ENCODE measurements at places on chromosomes 6 and 20.

- no peak for DNase-seq
These were observed 35.9 kb downstream of the DUSP22 start for GRCh38 chr6:328136-328670.

- peak; percentile 15 for DNase-seq
These were observed 57.1 kb upstream of the CEP162 start for GRCh38 chr6:84284428-84285049.

DNA sequence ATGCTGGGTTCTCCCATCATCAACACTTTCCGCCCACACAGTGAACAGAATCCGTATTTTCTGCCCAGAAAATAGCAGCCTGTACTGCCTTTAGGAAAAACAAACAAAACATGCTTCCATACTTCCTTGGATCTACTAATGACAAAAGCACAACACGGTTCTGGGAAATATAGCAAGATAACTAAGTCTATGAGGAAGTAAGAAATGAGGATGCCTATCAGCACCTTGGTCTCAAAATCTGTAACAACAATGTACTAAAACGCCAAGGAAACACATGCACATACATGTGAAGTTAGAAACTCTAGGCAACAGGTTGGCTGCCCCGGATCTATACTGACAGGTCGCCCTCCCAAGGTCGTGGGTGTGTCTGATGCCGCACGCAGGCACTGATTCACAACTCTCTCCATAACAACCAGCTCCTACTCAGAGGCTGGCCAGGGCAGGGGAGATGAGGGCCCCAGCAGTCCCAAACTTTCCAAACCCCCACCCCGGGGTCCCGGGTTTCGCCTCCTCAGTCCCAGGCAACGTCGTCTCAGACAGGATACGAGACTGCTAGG is 710 bp downstream of the BTBD9 start:
- peak; percentile 31 for DNase-seq

DNA sequence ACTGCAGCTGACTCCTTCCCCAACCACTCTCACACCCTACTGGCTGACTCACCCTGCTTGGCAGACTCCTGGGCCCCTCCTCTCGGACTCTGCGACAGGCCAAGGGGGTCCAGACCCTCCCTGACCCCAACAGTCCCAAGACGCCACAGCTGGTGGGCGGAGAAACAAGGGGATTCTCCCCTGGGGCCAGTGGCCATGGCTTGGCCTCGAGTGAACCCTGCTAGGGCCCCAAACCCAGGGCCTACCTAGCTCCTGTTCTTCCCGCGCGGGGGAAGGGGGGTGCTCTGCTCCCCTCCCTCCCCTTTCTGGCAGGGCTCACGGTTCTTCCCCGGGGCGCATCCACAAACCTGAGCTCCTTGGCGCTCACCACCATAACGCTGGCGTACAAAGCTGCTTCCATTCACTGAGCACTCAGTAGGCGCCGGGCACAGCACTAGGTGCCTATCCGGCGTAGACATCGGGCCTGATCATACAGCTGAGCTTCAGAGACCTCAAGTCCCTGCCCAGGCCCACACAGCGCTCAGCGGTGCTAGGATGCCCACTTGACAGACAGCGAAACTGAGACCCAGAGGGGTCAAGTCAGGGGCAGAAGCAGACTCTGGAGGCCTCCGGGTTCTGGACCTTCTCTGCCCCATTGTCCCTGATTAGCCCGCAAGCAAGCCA is 597 bp downstream of the ADA start:
- DNase-seq, result peak; percentile 69

DNA sequence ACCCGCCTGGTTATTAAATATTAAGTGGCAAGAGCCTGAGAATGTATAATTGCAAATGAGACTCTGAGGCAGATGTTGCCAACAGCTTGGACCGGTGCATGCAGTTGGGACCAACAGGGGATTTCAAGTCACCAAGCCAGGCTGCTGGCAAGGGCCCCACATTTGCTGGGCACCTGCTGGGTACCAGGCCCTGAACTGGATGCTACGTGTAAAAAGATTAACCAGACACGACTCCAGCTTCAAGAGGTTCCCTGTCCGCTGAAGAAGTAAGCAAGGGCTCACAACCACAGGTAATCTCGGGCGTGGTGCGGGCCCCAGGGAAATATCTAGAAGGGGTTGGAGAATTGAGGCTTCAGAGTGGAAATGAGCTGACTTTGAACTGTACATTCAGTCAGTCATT is 13.2 kb upstream of the SIRPA start:
- no peak for DNase-seq

GRCh38 chr20:32966382-32966781 is 37.9 kb downstream of the SUN5 start:
- no peak for DNase-seq

DNA sequence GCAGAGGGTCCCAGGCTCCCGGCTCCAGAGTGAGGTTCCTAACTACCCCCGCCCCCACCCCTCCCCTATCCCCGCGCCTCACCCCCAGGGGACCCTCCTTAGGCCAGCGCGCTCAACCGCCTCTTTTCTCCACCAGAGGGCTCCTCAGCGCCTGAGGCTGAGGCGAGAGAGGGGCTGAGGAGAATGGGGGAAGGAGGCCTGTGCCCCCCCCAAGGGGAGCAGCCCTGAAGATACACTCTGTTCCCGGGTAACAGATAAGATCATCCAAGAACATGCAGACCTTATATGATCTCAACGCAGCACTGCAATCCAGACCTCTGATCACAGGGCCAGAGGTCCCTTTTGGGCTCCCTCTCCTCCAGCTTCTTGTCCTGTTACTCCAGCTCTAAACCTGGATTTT is 43.3 kb upstream of the MRPS10 start:
- peak; percentile 28 for DNase-seq

DNA sequence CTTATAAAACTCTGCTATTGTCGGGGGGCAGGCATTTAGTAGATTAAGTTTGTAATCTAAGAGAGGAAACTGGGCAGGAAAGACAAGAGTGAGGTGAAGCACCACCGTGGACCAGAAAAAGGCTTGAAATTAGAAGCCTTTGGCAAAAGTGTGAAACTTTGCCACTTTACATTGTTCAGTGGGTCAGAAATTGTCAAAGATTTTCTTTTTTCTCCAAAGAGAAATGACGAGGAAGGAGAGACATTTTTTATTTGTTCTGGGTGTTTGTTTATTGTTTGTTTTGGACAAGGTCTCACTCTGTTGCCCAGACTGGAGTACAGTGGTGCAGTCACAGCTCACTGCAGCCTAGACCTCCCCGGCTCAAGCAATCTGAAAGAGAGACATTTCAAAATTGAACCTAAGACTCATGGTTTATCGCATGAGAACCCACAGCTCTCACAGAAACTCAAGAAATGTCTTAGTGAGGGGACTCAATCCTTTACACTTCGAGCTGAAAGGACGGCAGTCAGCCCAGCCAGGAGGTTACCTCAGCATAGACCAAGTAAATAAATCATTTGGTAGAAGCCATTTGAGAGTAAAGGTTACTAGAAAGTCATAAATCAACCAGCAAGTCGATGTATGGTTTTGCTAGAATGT is 262.8 kb upstream of the TAB2 start:
- DNase-seq, result no peak

GRCh38 chr6:158231551-158232315 is 63.6 kb downstream of the GTF2H5 start:
- DNase-seq, result peak; percentile 77

- DNase-seq, result peak; percentile 49
These were observed 30.7 kb downstream of the GFRA4 start for GRCh38 chr20:3632311-3633004.

- no peak for DNase-seq
These were observed 85.6 kb upstream of the CARMIL1 start for GRCh38 chr6:25193460-25194171.

DNA sequence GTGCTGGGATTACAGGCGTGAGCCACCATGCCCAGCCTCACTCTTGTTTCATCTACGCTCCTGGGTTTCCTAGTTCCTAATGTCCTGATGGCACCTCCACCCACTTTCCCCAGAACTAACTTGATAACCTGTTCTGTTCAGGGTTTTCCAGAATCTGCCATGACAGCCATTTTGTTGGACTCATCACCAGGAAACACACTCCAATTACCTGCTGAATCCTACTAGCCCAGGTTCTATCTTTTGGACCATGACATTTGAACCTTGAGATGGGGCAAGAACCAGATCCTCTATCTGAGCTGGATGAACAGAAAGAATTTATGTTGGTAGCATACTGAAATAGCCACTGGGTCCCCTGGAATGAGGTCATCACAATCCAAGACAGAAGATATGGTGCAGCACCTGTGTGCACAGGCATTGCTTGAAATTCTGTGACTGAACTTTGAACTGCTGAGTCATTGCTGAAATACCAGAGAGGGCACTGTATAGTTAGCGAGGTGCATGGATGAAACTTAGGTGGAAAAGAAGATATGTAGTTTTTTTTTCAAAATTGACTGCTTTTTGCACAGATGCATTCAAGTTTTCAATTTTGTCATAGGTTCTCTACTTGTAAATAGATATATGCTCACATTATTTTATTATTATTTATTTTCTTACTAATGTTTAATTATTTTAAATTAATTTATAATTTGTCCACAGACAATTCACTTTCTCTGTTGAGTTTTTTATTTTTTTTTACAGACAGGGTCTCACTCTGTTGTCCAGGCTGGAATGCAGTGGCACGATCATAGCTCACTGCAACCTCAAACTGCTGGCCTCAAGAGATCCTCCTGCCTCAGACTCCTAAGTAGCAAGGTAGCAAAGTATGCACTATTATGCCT is 42.8 kb upstream of the TASP1 start:
- DNase-seq, result no peak

DNA sequence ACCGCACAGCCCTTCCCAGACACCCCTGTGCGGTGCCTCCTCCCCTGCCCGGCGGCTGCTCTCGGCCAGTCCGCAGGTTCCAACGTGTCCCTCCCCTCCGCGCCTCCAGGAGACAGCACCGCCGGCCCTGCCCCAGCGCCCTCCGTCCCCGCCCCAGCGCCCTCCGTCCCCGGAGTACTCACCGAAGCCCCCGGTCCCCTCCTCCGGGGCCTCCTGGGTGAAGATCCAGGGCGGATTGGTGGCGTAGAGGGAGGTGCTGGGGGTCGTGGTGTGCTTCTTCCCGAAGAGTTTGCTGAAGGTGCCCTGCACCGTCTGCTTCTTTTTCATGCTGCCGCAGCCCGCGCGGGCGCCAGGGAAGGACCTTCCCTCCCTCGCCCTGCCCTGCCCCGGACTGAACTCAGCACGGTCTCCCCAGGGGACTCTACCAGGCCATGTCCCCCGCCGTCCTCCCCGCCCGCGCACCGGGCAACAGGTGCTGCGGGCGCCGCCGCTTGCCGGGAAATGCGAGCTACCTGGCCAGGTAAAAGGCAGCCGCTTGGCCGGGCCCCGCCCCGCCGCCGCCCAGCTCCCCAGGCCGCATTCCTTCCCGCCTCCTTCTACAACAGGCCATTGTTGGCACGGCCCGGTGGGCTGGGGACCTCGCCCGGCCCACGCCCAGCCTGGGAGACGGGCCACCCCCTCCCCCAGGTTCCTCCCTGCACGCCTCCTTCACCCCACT is at the start of gene C6orf132:
C6orf132 (minus strand) TSS at position 503 of the 718 bp plus-strand sequence; CDS start at position 327, 176 bp downstream.
- no peak for DNase-seq

- DNase-seq, result peak; percentile 57
These were observed 13.3 kb upstream of the ITPR3 start for GRCh38 chr6:33607784-33608161.

GRCh38 chr20:46572153-46572552 is 21.7 kb upstream of the OCSTAMP start:
- no peak for DNase-seq

- DNase-seq, result no peak
These were observed 6.5 kb upstream of the NUS1 start for GRCh38 chr6:117668736-117669135.

DNA sequence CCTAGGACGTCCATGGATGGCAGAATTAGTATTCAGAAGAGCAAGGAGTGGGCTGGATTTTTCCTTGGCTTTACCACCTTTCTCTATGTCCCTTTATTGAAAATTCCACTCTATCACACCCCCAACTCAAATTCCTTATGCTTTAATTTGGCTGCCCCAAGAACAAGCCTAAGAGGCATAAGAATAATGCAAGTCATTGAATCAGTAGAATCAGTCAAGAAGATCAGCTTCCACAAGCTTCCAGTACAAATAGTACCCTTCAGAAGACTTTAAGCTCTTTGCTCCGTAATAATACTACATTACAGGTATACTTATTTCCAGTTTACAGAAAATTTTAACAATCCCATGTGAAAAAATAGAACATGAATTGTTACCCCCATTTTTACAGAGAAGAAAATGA is 51.0 kb upstream of the SNAP25 start:
- DNase-seq, result no peak

DNA sequence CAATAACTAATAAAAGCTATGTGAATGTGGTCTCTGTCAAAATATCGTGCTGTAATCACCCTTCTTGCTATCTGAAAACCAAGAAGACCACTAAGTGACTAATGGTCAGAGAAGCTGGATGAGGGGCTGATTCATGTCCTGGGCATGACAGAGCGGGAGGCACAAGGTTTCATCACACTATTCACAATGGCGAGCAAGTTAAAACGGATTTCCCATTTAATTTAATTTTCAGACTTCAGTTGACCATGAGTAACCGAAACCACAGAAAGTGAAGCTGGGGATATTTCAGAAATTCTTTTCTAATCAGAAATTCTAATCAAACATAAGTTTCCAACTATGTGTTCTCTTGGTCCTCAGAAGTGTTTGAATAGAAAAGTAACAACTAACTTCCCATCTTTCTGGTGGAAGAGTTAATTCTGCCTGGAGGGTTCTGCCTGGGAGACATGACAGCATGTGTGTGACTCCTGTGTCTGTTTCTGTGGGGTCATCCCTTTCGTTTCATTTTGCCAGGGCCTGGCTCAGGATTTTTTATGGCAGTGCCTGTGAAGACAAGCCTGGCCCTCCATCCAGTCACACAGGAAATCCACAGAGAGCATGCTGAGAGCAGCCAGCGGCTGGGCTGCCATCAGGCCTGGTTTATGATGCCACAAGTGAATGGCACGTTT is 98.9 kb downstream of the FAM120B start:
- no peak for DNase-seq

- DNase-seq, result no peak
These were observed 95.4 kb downstream of the CDH4 start for GRCh38 chr20:61347443-61347842.

DNA sequence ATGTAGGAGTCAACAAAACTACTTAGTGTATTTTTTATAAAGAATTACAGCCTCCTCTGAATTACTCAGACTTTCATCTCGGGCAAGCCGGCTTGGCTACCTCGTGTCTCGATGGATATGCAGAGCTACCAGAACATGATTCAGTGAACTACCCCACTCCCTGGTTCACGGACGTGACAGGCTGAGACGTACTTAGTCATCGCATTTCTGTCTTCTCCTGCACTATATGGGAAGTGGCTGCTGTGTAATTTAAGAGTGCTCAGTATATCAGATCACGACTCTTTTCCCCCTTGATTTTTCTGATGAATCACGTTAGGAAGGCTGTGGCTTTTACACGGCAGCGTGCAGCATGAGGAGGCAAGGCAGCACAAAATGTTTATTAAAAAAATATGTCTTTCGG is 302.7 kb upstream of the ZFP64 start:
- no peak for DNase-seq
